ENCODE measurements at places on chromosomes 5 and 9.

GRCh38 chr9:133774799-133775198, 36.6 kb upstream of the SARDH start:
- no peak for DNase-seq

GRCh38 chr9:87107072-87107471, 159.8 kb upstream of the GAS1 start:
- no peak for DNase-seq

DNA sequence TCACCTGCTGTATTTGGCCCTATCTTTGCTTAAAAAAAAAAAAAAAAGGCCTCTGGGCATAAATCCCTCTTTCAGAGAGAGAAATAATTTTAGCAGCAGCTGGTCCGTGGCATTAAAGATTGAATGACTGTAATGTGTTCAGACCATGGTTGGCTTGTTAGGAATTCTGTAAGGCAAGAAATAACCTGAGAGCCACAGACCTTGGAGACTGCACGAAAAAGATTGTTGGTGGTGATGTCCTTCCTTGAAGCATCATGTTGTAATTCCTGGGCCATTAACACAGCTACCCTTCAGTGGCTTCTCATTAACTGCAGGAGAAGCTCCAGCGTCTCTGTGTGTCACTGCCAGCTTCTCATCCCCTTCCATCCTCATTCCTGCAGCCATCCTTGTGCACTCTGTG, 79.0 kb downstream of the SGCD start:
- DNase-seq = no peak

- no peak for DNase-seq
Measured at GRCh38 chr5:68219161-68219816, 3.7 kb downstream of the PIK3R1 start.

GRCh38 chr9:136696502-136696901, 9.2 kb upstream of the AGPAT2 start:
- no peak for DNase-seq

- no peak for DNase-seq
Measured at GRCh38 chr5:3060283-3060682, 308.8 kb upstream of the IRX2 start.

GRCh38 chr5:76256116-76256889, 146.8 kb upstream of the IQGAP2 start:
- DNase-seq = peak; percentile 81

- DNase-seq = no peak
Measured at GRCh38 chr9:108184009-108184408, 671.8 kb downstream of the ACTL7B start.

DNA sequence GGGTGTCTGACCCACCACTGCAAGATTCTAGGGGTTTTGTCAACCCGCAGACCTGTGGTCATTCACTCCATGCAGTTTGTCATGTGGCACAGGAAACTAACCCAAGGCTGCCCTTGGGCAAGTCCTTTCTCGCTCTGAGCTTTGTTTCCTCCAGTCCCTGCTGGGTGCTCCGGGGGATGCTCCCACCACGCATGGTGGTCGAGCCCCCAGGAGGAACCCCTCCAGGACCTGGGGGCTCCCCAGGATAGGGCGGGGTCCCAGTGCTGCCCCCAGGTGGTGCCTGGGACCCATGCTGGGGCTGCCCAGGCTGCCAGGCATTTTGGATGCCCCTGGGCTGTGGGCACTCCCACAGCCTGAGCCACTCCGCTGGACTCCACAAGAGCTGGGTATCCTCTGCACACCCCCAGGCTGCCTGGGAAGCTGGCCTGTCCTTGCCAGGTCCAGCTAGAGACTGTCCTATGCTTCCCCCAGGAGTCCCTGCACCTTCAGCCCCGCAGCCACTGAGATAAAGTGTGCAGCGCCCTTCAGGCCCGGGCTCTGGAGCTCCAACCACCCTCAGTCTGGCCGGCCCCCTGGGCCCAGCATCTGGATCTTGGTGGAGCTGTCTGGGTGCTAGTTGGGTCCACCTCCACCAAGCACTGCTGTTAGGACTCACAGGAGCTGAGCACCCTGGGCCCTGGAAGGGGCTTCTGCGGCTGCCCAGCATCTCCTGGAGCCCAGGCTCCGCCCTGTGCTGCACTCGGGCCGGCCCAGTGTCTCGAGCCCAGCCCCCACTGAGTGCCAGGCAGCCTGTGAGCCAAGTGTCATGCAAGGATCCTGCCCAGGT, 104.3 kb downstream of the PHF2 start:
- no peak for DNase-seq

DNA sequence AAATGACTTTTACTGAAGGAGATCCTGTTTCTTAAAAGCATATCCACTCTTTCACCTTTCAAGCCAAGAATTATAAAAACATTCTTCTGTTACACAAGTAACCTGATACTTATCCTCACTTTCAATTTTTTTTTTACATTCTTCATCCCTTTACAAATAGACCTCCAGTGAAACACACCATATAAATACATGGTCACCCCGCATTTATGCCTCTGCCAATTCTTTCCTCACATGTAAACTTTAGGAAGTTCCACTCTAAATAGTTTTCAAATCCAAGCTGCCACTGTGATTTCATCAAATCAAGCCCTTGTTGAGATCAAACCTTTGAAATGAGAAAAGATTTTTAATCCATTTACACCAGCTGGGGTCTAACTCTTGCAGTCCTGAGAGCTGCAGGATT, 40.0 kb downstream of the GAS1 start:
- no peak for DNase-seq
